ENCODE measurements at places on chromosomes 13 and 19.

DNA sequence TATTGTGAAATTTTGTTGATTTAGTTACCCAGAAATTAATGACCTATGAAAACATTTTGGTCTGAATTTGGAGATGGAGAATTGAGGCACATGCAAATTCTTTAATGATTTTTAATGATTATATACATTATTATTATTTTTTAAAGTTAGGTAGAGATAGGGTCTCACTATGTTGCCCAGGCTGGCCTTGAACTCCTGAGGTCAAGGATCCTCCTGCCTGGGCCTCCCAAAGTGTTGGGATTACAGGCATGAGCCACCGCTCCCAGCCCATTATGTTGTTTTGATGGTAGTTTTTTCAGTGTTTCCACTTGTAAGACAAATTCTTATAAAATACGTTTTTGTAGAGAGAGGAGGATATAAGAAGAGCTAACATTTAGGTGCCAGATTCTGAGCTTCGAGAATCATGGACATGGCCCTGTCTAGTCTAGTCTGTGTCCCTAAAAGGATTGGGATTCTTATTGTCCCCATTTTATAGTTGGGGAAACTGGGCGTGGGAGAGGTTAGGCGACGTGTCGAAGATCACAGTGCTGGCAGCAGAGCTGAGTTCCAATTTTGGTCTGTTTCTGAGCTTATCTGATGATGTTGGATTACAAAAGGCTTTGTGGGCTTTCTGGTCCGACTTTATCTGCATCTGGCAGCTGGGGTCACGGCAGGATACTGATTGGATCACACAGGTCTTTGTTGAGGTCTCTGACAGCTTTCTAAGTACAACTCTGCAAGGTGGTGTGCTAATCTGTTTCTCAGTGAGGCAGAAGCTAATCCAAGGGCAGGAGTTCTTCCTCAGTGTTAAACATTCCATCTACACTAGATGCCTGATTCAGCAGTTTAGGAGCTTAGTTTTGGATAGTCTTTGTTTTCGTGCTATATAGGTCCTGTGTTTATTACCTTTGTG, 7.5 kb upstream of the WDR88 start:
- no peak for DNase-seq

- DNase-seq = peak; percentile 70
Measured at GRCh38 chr13:40402931-40403431, 263.5 kb downstream of the FOXO1 start.

DNA sequence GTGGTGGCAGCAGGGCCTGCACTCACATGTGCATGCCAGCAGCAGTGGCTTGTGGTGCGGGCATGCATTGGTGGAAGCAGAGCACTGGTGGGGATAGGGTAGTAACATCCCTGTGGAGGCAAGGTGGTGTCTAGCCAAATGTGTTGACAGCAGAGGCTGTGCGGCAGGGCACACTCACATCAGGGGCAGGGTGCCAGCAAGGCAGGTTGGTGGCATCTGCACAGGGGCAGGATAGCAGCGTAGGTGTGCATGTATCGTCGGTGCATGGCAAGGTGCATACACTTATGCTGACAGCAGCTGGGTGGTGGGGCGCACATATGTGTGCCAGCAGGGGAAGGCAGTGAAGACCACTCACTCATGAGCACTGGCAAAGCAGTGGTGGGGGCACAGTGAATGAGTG, 211.5 kb upstream of the CSNK1A1L start:
- no peak for DNase-seq

GRCh38 chr19:33449799-33450198, 71.8 kb downstream of the PEPD start:
- DNase-seq = no peak

DNA sequence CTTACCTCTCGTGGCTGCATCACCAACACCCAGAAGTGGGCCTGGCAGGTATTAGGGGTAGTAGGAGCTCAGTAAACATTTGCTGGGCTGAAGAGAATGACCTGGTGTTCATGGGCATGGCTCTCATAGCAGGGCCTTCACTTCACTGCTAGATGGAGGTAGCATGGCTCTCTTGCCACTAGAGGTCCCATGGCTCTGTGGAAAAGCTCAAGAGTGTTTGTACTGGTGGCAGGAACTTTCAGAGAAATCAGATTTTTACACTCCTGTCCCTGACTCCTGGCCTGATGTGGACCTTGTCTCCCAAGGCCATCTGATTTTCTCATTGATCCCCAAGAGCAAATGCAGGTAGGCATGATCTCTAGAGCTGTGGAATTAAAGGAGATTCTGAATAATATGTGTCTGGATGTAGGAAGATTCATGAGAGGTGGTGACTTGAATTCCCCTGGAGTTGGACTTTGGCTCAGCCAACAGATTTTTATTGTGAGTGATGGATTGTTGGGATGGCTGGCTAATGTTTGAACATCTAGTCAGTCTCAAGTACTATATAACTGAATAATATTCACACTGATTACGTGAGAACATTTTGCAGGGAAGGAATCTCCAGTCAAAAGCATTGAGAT, 5.7 kb downstream of the ZNF574 start:
- peak; percentile 20 for DNase-seq

DNA sequence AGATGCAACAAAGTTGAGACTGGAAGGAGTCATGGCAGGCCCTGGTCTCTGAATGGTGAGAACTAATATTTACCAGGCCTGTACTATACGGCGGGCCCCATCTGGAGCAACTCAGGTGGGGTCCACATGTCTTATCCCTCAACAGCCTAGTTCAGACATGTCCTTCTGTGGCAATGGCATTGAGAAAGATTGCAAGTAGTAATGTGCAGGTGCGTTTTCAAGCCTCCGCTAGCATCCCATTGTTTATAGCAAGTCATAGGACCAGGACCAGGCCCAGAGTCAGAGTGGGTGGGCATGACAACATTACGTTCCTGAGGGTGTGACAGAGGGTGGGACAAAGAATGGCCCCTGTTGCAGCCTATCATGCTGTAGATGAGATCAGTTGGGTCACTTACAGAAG, 541.1 kb downstream of the EFNB2 start:
- DNase-seq = no peak

DNA sequence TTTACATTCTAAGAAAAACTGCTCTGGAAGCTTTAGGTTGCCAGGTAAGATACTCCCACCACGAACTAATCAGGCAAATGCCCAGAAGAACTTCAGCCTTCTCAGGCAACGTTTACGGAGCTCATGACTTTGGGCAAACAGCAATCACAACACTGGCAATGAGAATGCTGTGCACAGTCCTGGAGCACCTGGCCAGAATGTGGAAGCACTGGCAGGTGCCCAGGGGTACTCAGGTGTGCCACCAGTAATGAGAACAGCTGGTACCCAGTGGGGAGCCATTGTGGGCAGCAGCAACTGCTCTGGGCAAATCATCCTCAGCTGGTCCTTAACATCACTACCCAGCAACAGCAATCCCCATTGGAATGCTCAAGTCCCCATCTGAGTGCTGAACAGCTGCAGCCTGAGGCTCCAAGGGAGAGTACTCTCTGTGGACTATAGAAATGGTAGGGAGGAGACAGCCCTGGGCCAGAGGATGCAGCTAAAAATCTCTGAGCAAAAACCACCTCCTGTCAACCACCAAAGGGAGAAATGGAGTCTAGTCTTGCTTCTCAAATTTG, 210.0 kb downstream of the FOXO1 start:
- DNase-seq = no peak

DNA sequence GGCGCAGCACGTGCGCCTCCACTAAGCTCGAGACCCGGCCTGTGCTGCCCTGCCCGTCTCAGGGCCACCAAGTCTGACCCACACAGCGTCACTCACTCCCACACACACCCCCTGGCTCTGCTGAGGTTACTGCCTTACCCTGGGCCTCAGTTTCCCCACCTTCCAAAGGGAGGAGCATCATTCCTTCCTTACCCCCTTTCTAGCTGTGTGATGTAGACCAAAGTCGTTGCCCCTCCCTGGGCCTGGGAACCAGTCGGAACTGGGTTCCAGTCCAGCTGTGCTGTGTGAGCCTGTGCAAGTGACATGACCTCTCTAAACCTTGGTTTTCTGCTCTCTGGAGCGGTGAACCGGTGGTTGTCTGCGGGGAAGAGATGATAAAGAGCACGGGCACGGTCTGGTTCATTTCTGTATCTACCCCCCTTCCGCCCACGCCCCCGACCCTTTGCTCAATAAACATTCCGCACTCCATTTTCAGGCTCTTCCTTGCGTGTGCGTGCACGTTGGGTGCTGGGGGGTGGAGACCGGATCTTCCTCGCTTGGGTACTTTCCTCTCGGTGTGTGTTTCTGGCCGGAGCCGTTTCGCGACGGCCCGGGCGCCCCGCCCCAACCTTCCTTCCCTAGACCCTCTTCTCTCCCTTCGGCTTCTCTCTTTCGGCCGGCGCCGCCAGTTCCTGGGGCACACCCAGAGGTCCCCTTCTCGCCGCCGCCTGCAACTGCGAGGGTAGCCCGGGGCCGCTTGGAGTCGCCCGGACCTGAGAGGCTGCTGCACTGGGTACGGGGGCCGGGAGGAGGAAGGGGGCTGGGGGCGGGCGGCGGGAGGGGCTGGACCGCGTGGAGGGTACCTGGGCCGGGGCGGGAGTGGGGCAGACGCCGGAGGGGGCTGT, at the start of gene ZNF581:
TSS of gene ZNF581 (plus strand) at position 647 of the 884 bp plus-strand sequence. CDS start 923 bp downstream, outside the sequence.
- peak; percentile 36 for DNase-seq

DNA sequence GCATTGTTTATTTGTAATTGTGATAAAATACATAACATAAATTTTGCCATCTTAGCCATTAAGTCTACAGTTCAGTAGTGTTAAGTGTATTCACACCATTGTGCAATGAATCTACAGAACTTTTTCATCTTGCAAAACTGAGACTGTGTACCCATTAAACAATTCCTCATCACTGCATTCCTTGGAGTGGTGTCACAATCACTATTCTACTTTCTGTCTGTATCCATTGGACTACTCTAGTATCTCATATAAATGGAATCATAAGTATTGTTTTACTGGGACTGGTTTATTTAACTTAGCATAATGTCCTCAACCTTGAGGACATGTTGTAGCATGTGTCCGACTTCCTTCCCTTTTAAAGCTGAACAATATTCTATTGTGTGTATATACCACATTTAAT, 36.8 kb downstream of the UFM1 start:
- DNase-seq = no peak

DNA sequence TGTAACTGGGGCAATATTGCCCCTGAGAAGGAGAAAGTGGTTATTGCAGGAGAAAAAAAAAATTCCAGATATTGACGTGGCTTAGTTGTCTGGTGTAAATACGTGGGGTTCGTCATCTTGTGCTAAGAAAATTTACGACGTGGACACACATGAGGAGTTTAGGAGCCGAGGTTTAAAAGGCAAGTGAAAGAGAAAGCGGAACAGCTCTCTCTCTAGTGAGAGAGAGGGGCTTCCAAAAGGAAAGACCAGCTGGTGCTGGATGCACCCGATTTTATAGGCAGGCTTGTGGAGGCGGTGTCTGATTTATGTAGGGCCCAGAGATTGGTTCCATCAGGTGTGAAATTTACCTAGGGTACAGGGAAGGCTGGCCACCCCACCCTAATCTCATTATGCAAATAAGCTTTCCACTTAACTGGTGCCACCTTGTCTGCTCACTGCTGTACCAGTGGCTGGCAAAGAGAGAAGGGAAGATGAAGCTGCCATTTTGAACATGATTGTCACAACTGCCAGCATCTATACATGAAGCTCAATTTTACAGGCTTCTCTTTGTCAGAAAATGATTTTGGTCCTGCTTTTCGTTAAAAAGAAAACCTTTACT, 845.1 kb downstream of the DACH1 start:
- no peak for DNase-seq

All from astrocyte of the cerebellum (primary cell).